ENCODE measurements at places on chromosomes 3 and 15. TPM values are rescaled to one million over a fixed set of nuclear protein-coding genes. Genes with fewer than 3 reads are reported as not detected.

The CATSPER2 gene
- 0.72 TPM for total RNA-seq

The CPLX3 gene
- not detected for total RNA-seq

The CYP8B1 gene
- total RNA-seq = not detected

The LRRC15 gene
- 0.22 TPM for total RNA-seq

The KLHL40 gene
- not detected for total RNA-seq

The GPR15 gene
- not detected for total RNA-seq

The RTP3 gene
- not detected for total RNA-seq

The ITIH4 gene
- total RNA-seq = 0.88 TPM

The EFCAB12 gene
- under 0.01 TPM for total RNA-seq

The CD86 gene
- not detected for total RNA-seq

The AGBL1 gene
- not detected for total RNA-seq

The MME gene
- total RNA-seq = 354 TPM

The KCNMB3 gene
- 0.88 TPM for total RNA-seq

The LRRC31 gene
- not detected for total RNA-seq

The CSPG5 gene
- 0.14 TPM for total RNA-seq

The MUC4 gene
- total RNA-seq = not detected

The SLCO2A1 gene
- total RNA-seq = 1.6 TPM

The CPN2 gene
- not detected for total RNA-seq

The IQCF5 gene
- not detected for total RNA-seq

The SNX22 gene
- total RNA-seq = 0.14 TPM

The MCF2L2 gene
- total RNA-seq = 0.29 TPM

The CDCP1 gene
- 88.0 TPM for total RNA-seq

The UROC1 gene
- total RNA-seq = not detected

The MAN2A2 gene
- 20.8 TPM for total RNA-seq
